ENCODE measurements at places on chromosomes 7 and 10.

DNA sequence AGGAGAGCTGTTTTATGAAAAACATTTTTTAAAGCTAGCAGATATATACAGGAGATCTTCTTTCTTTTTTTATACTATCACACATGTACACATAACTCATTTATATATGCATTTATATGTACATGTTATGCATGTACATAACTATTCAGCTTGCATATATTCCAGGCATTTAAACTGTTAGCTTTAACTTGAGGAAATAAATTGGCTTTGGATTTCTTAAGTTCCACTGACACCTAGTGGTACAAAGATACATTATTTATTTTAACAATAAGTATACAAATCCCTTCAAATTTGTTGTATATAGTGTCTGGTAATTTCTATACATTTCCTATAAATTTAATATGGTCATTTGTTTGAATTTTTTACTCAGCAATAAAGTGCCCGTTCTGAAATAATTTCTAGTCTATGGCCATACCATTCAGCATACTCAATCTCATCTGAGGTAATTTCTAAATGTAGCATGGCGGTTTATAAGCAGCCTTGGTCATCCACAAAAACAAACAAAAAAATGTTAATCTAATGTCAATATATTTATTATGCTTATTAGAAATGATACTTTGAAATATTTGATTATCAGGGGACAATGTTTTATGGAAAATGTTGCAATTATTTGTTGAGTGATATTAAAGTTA is 11.6 kb downstream of the ZDHHC6 start:
- no peak for DNase-seq

DNA sequence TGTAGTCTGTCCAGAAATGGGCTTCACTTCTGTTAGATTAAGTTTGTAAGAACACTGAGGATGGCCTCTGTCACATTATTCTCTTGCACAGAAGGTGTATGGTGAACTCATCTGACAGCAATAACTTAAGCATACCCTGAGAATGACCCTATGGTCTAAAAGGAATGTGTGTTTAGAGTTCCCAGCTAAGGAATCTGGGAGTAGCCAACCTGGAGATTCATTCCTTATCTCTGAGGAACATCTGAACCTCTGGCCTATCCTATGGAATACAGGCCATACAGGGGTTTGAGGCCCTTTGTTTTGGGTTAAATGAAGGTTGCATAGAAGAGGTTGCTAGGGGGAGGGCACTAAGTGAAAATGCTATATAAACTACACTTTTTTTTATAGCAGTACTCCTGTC is 41.4 kb downstream of the LAMB4 start:
- DNase-seq = no peak

- DNase-seq = no peak
These were observed 119.8 kb downstream of the SMURF1 start for GRCh38 chr7:99024066-99024465.

DNA sequence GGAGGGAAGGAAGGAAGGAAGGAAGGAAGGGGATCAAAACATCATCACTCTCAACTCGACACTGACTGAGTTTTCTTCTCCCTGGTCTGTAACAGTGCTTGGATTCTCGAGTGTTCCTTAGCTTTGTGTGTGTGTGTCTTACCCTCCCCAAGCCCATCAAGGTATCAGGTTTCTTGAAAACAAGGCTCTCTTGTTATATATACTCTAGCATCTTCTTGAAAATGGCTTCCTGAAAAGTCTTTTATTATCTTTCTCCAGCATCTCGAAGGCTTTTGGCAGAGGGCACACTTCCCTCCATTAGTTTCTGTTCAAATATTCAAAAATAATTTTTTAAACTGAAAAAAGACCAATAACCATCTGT is 13.4 kb downstream of the SERPINE1 start:
- no peak for DNase-seq

DNA sequence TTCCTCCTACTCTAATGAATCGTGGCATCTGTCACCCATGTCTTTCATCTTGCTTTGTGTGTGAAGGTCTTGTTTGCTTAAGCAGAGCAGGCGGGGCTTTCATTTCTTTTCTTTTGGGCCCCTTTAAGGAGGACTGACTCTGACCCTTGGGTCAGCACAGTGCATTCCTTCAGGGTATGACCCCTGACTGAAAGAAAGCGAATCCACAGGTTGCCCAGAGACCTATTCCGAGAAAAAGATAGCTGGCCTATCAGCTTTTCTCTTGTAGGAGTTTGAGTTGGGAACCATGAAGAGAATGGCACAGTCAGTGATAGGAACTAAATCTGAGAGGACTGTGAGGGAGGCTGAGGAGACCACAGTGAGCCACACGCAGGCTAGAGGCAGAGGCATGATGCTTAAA is 193.2 kb upstream of the CDCA7L start:
- no peak for DNase-seq

Data from NCI-H1048 (cell line).